Activated T-cell treated with anti-CD3 and anti-CD28 coated beads, Interleukin-2, amount 50 U/mL, for 24 hours (primary cell): ENCODE measurements at places on chromosomes 5 and 9.
A peak's percentile ranks its signal among the peaks of the same experiment; 100 is the strongest.

- no peak for DNase-seq
These were observed 1.9 kb downstream of the CERT1 start for GRCh38 chr5:75509546-75509945.

GRCh38 chr9:114061292-114061691 is 16.8 kb downstream of the AMBP start:
- no peak for DNase-seq

DNA sequence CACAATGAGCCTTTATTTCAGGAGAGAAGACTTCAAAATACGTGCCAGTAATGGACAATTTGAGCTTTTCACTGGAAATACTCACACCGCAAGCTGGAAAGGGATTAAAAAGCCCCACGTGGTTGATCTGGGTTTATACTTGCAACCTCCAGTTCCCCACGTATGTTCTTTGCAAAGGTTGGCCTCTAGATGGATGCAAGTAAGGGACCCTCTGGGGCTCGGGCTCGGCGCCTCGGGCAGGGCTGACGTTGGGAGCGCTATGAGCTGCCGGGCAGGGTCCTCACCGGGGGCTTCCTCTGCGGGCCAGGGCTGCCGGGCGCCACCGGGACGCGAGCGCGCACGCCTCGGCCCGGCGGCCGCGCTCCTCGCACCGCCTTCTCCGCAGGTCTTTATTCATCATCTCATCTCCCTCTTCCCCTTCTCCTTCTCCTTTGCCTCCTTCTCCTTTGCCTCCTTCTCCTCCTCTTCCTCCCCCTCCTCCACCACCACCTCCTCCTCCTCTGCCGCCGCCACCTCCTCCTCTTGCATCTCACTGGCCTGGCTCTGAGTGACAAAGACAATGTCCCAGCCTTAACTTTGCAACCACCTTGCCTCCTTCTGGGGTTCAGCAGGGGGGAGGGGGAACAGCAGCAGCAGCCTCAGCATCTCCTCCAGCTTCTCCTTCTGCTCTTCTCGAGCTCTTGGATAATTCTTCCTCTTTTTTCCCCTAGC is 701 bp upstream of the ZNF462 start:
- no peak for DNase-seq

GRCh38 chr5:64980176-64980575 is 211.4 kb downstream of the CWC27 start:
- no peak for DNase-seq

GRCh38 chr9:2319421-2319820 is 302.2 kb upstream of the VLDLR start:
- DNase-seq = no peak

GRCh38 chr5:170273968-170274710 is 23.4 kb downstream of the LCP2 start:
- DNase-seq = peak; percentile 71

GRCh38 chr9:16191191-16191590 is 638.3 kb downstream of the CCDC171 start:
- DNase-seq = no peak
